Stimulated activated CD8-positive, alpha-beta memory T cell treated with anti-CD3 and anti-CD28 coated beads, Interleukin-4, amount 100 ng/mL, for 1 hour (primary cell): ENCODE measurements at places on chromosomes 1 and 21.

DNA sequence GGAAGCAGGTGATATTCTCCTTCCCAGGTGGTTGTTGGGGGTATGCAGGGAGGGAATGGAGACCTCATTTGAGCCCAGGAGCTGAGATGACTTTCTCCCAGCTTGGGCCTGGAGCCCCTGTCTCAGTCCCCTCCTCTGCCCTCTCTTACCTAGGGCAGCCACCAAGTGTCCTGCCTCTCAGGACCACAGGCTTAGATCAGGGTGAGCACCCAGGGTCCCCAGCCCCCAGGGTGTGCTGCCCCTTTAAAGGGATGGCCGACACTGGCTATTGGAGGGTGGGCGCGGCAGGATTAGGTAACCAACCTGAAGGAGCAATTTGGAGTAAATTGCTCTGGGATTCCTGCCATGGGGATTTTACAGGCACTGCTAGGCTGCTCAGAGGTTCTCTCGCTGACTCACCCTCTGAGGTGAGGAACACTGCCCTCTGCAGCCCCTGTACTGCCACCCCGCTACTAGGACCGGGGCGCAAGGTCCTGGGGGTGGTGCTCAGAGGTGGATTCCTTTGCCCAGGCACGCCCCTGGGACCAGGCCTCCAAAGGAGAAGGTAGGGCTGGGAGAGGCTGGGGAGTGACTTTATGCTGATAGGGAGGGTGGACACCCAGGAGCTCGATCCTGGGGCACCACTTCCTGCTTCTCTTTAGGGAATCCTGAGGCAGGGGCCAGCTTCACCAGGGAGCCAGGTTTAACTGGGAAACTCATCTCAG, 1.5 kb downstream of the RPS6KA1 start:
- no peak for DNase-seq

DNA sequence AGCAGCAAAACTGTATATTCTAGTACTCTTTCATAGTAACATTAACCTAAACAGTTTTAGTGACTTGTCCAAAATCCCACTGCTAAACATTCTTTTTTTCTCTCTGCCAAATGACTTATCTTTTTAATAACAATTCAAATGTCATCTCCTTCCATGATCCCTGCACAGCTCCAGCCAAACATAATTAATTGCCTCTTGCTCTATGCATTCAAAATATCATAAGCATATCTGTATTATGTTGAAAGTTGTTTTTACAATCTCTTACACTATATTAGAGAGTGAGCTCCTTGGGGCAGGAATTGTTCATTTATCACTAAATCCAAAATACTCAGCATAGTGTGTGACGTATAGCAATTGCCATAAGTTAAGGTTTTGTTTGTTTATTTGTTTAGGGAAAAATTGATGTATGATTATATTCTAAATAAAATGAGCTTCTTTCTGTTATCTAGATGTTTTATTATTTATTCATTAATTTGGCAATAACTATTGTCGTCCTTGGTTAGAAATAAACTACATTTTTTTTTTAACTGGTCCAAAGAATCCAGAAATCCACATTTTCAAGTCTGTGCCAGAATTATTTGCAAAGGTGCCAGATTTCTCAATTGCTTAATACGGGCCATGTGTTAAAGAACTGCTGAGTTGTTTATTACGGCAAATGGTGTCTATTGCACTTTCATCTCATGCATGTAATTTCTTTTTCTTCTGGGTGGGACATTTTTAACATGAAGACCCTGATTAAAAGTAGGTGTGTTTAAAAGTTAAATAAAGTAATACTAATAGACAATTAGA, 577.2 kb upstream of the ZRANB2 start:
- DNase-seq, result no peak

DNA sequence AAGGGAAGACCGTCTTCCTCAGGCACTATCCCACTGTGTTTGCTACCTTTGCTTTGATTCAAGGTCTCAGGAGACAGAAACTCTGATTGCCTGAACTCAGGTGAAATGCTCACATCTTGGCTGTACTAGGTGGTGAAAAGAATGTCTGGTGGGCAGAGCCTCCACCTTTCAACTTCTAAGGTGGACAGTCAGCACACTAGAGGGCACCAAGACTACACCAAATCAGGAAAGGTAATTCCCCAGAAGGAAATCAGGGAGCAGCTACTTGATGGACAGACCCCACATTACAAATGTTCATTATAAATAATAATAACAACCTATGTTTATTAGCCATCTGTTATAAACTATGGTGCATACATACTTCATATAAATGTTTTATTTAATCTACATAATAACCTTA, 220.9 kb downstream of the ATG4C start:
- DNase-seq, result no peak

DNA sequence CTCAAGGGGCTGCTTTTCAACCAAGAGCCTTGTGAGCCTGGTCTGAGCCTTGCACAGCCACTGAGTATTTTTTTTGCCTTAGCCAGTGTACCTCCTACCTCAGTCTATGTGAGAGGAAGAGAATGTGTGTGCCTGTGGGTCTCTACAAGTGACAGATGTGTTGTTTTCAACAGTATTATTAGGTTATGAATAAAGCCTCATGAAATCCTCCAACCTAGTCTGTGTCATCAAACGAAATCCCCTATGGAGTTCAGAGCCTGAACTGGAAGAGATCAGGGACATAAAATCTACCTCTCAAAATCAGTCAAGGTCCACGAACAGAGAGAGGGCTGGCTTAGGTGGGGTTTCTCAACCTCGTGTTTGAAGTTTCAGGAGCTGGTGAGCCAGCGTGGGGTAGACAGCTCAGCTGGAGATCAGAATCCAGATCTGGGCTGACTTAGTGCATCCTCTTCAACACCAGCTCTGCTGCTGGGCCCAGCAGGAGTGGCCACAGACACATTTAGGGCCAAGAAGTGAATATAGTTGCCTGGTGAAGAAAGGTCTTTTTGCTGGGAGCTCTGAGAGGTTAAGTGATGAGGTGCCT, 8.2 kb downstream of the XKR8 start:
- DNase-seq, result no peak

DNA sequence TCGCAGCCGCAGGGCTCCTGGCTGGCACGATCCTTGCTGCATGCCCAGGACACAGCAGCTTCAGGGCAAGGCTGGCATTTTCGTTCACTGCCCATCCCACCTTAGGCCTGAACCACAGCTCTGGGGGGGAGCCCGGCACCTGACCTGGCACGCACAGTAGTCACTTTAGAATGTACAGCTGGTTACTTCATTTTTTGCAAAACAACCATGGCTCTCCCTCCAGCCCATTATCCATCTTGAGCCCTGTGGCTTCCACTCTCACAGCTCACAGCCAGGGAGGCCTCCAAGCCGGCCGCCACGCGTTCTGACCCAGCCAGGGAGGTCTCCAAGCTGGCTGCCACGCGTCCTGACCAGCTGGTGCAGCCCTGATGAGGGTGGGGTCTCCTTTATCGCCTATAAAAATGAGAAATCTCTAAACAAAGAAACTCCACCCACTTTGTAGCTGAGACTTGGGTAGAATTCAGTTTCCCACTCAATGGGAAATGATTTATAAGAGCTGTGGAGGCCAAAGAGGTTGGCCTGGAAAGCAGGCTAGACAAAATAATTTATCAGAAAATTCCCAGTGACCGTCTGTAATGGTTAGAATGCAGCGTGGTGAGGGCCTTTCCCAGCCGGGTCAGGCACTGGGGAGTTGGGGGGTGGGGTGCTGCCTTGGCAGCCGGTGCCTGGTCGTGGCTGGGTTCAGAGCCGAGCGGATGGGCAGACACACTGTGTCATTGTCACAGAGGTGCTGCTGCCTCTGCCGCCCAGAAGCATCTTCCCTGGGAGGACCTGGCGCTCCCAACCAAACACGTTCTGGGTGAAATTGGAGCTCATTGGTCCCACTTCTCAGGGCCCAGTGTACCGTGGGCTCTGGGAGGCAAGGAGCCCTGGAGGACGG, 54.6 kb upstream of the ACTRT2 start:
- DNase-seq, result no peak

- DNase-seq, result no peak
These were observed 166.8 kb downstream of the ZNF281 start for GRCh38 chr1:200243042-200243437.

GRCh38 chr1:209651138-209651587, 1.1 kb downstream of the LAMB3 start:
- peak; percentile 12 for DNase-seq

DNA sequence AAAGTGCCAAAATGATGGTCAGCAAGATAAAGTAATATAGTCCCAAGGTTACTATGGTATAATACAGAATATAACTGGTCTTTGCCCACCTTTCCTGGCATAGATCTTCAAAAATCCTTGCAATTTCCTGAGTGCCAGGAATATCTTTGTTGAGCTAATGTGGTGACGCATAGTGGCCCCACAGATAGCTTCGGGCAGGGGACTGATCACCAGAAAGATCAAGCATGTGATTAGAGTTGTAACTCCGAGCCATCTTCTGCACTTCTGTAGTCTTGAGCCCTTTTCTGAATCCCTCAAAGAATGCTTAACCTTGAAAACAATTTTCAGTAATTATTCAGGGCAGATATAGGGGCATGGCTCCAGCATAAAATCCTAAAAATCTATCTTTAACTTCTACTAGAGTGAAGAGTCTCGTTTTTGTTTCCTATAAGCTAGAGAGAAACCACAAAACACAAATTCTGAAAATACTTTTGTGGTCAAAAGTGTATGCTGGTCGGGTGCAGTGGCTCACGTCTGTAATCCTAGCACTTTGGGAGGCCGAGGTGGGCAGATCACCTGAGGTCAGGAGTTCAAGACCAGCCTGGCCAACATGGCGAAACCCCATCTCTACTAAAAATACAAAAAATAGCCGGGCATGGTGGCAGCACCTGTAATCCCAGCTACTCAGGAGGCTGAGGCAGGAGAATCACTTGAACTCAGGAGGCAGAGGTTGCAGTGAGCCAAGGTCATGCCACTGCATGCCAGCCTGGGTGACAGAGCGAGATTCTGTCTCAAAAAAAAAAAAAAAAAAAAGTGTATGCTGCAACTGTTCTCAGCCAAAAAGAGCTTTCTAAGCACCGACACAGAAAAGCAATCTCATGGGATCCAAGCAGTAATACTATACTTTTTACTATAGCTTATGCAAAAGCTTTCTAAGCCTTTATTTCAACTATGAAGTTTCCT, 62.8 kb downstream of the NVL start:
- DNase-seq, result no peak

- no peak for DNase-seq
These were observed 668.0 kb downstream of the MRPL39 start for GRCh38 chr21:24939291-24939690.

GRCh38 chr1:151831605-151832004, at the start of gene RORC:
Gene RORC, minus strand, starts transcription at chr1:151831802. Its CDS starts 38 bp downstream, at chr1:151831764.
- no peak for DNase-seq

GRCh38 chr1:16015960-16016901, 1.6 kb downstream of the HSPB7 start:
- no peak for DNase-seq

GRCh38 chr1:108831225-108831624, 25.7 kb downstream of the AKNAD1 start:
- no peak for DNase-seq

DNA sequence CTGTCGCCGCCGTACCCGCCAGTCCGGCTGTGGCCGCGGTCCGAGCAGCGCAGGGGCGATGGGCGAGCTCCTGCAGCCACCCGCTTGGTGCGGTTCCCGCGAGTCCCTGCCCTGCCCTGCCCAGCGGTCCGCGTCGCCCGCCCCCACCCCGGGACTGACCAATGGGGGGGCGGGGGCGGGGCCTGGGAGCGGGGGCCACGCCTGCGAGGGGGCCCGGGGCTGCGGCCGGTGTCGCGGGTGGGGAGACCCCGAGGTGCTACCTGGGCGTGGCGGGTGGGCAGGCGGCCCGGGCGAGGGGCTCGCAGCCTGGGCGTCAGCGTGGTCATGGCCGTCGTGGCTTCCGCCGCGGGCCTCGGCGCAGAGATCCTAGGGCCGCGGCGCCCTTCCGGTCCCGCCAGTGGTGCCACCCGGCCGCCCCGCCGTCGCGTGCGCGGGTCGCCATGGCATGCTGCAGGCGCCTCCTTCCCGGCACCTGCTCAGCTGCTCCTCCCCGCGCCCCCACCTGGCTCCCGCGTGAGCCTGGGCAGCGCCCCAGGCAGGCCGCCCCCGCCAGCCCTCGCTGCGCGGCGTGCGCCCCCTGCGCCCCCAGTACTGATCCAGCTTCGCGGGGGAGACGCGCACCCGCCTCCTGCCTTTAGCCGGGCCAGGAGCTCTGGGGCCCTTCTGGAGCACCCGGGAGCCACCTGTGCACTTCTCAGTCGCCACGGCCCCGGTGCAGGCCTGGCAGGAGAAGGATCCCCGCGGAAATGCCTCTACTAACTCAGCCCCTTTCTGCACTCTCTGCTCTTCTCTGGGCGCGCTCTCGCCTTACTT, at the start of gene BMP8B:
BMP8B (minus strand) TSS at position 108 of the 813 bp plus-strand sequence. CDS start 380 bp downstream, outside the sequence.
- DNase-seq, result no peak

DNA sequence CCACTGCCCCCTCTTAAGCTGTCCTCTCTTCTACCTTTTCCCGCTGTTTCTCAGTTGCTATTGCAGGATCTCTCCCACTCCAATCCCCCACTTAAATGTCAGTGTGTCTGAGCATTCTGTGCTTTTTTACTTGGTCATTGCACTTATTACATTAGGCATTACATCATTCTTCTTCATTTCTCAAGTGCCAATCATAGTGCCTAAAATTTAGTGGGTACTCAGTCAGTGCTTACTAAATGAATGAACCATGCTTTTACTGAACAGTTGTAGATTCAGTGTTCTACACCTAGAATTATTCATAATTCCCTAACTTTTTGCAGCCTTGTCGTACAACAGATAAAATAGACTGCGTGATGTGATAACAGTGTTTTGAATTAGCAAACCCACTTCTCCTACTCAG, 19.4 kb downstream of the ARMH1 start:
- DNase-seq, result no peak

DNA sequence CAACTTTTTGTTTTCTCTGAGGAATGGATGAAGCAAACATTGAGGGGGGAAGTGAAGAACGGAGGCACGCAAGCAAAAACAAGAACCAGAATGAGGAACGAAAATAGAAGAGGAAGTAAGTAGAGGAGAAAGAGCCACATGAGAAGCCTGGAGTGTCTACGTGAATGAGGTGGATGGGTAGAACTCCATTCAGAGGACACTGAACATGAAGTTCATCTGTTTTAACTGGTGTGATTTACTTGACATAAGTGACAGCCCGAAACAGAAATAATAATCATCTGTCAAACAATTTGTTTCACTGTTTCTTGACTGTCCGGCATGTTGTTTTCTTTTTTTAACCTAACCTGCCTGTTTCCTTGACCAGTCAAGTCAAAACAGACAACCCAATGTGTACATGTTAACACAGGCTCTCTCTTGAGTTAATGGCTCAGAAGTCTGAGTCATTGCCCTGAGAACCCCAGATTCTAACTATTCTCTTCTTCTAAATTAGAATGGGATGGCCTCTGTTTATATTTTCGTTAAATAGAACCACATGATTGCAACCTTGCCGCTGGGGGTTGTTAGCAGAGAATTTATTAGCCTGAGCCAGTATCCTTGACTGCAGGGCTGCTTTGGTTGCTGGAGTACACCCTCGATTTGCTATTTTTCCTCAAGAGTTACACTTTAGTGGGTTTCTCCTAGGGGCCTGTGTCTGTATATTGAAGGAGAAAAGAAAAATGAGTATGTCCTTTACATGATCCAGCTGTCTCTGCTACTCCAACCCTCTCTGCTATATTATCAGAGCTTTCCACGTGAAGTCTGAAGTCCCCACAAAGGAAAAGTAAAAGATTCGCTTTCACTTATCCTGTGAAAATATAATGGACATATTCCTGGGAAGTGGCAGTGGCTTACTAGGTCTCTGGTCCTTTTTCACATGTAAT, 151.7 kb downstream of the ZC3H11B start:
- DNase-seq, result no peak
